ENCODE measurements at places on chromosomes 1 and 21.

DNA sequence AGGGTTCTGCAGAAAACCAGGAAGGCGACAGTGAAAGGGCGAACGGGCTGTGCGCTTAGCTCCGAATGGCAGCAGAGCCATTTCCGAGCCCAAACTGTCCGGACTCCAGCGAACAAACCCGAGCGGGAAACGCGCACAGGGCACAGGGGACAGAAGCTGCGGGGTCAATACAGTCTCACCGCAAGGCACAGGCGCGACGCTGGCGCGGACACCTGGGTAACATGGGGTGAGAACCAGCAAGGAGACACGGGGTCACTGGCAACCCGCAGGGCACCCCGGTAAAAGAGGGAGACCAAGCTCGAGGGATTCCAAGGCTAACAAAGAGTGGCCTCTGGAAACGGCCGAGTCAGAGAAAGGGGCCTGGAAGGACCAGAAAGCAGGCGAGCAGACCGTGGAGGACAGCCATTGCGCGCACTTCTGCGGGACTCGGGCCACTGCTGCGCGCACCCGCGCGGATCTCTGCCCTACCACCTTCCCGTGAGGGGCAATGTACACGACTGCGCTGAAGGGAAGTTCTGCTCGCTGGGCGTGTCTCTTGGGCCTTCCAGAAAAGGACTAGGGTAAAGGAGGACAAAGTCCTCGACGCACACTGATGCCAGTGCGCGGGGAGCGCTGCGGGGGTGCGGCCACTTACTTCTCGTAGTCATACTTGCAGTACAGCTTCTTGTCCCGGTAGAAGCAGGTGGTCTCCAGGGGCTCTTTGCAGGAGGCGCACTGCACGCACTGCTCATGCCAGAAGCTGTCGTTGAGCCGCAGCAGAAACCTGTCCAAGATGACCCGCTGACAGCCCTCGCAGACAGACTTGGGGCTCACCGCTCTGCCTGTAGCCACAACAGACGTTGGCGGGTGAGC, 3.8 kb downstream of the LMX1A start:
- no peak for DNase-seq

- no peak for DNase-seq
These were observed 477 bp downstream of the SNAP47 start for GRCh38 chr1:227735539-227736285.

GRCh38 chr1:224559981-224560728, 56.0 kb upstream of the CNIH3 start:
- DNase-seq = no peak

- DNase-seq = no peak
These were observed 10.9 kb downstream of the RNF11 start for GRCh38 chr1:51247022-51247421.

- DNase-seq = no peak
These were observed 165.4 kb downstream of the LMX1A start for GRCh38 chr1:165191087-165191486.

DNA sequence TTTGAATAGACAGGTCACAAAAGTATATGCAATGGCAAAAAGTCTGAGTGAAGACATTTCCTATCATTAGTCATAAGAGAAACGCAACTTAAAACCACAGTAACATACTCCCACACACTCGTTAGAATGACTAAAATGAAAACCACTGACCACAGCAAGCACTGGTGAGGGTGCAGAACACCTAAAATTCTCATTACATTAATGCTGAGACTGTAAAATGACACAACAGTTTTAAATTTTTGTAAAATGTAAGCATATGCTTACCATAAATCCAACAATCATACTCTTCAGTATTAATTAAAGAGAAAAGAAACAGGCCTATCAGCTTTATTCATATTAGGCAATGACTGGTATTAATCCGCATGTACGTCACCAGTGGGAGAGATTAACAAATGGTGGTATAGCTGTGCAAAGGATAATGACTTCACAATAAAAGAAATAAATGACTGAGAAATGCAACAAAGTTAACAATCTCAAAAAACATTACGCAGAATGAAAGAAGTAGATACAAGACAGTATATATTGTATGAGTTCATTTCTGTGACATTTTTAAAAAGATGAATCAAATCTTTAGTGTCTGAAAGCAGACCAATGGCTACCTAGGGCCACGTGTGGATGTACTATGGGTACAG, 253.5 kb downstream of the AKT3 start:
- DNase-seq = no peak

DNA sequence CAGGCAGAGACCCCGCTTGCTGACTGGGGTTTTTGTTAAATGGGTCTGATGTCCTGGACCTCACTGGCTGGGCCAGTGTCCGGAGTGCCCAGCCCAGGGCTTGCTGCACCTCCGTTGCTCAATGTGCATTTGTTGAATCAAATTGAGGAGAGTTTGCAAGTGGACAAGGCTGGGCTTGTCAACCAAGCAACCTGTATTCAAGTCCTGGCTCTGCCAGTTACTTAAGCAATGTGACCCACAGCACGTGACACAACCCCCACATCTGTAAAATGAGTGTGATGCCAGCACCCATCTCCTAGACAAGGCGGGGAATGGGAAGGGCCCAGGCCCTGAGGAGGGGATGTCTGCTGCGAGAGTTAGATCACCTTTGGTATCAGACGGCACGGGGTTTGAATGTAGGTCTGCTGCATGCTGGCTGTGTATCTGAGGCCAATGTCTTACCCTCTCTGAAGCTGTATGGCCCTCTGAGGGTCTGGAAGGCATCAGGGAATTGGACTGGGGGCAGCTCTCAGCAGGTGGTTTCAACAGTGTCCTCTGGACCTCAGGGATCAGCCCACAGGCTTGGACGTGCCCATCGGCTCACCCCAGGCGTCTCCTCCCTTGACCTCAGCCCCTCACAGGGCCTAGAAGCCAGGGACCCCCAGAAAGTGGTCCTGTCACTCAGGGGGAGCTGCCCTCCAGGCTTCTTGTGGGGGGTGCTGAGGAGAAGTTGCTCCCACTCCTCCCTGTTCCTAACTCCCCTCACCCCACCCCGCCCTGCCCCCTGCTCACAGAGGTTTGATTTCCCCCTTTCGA, 51.0 kb upstream of the RUNX3 start:
- DNase-seq = no peak

- peak; percentile 59 for DNase-seq
These were observed 5.1 kb upstream of the CAPN8 start for GRCh38 chr1:223670458-223671159.

DNA sequence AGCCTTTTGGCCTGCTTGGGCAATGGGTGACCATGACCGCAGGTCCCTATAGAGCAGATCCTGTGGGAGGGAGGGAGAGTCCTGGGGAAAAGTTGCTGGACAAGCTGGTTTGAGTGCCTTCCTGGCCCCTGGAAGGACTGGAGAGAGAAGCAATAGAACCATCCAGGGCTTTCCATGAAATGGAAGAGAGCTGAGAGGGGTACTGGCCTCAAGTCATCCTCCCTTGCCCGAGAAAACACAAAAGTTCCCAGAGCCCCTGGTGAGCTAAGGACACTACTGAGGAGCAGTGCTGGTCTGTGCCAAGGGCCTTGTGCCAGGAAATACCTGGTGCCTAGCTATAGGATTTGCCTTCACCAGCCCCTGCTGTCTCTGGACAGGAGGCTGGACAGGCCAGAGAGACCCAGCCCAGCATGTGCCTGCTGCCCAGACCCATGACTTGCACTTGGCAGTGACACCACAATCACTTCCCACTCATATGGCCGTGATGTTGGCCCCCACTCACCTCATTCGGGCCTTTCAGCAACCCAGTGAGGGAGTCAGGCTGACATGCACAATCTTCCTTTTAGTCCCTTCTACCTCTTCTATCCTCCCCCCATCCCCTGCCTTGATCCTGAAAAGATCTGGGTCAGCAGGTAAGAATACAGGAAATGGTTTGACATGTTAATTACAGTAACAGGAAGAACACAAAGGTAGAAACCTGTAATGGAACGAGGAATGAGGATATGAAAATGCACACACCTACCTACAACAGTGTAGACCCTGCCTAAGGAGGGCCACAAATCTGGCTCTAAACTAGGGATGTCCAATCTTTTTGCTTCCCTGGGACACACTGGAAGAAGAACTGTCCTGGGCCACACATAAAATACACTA, 7.0 kb downstream of the SH3BP5L start:
- DNase-seq = no peak

DNA sequence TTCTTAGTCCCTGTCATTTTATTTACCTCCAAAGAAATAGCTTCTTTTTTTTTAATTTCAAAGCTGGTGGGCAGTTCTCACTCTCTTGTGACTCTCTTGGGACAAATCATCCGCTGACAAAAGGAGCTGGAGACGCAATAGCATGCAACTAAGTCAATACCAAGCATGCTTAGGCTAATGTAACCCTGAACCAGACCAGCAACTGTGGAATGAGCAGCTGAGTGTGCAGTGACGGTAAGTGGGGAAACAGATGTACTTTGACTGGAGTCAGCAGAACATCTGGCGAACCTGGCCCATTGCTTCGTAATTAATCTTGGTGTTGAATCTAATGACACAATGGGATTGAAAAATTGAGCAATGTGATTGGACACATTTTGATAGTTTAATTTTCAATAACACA, 280.7 kb upstream of the PLXNA2 start:
- DNase-seq = no peak

- peak; percentile 78 for DNase-seq
These were observed 513 bp downstream of the MGST3 start for GRCh38 chr1:165631342-165632151.

DNA sequence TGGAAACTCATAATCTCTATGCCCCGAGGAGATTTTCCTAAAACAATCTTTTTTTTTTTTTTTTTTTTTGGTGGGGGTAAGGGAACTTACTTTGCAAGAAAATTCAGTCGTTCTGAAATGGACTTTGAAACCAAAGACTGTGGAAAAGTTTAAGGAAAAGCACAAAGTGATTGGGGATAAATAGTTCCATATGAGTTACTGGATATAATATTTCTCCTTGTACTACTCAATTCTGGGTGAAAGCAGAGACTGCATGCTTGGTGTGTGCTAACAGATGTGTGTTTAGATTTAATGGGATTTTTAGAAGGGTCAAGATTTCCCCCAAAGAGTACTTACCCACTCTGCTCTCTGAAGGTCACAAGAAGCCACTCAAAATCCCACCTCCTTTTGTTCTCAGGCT, 204.9 kb upstream of the USP24 start:
- no peak for DNase-seq

DNA sequence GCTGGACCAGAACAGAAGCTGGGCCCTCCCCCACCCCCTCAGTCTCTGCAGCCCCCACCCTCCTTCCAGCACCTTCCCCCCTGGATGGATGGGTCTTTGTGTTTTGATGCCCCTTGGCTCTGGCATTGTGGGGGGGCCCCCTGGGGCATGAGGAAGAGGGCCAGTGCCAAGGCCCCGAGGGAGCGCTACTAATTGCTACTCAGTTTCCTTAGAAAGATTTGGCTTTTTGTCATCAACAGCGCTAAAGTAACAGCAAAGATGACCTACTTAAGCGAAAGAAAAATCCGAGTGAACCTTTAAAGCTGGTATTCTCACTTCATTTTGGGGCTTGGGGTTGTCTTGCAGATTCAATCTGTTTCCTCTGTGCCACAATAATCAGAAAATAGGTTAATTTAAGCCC, 63.5 kb downstream of the SKI start:
- no peak for DNase-seq

DNA sequence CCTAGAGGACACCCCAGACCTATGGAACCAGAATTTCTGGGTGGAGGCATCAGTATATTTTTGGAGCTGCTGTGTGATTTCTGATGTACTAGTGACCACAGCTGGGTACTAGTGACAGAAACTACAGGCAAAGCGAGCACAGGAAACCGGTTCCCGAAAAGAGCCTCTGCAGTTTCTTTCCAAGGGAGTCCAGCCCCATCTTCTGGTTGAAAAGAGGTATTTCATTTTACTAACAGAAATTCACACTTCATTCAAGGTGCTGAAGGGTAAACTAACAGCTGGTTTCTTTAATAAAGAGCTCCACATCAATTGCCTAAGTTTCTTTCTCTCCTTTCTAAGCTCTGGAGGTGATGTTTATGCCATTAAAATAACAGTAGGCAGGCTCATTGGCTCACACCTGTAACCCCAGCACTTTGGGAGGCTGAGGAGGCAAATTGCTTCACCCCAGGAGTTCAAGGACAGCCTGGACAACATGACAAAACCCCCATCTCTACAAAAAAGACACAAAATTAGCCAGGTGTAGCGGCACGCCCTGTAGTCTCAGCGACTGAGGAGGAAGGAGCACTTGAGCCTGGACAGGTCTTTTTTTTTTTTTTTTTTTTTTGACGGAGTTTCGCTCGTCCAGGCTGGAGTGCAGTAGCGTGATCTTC, 22.0 kb downstream of the THAP3 start:
- peak; percentile 46 for DNase-seq

- DNase-seq = no peak
These were observed 27.5 kb upstream of the JUN start for GRCh38 chr1:58811303-58811702.

DNA sequence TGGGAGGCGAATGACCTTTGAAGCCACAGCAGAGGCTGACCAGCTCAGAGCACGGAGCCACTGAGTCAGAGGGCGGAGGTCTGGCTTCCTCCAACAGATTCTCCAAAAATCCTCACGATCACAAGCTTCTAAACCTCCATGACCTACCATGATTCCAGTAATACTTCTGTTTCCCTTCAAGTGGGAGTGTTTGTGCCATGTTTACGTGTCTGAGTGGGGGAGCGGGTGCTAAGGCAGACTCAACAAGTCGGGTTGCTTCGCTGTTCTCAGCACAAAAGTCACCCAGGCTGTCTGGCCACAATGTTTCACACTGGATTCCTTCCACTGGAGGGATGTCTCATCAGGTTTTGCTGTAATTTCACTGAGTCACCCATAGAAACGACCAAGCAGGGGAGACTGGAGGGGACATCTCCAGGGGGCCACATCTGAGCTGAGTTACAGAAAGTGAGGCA, 86.2 kb downstream of the SLC66A1 start:
- DNase-seq = no peak

DNA sequence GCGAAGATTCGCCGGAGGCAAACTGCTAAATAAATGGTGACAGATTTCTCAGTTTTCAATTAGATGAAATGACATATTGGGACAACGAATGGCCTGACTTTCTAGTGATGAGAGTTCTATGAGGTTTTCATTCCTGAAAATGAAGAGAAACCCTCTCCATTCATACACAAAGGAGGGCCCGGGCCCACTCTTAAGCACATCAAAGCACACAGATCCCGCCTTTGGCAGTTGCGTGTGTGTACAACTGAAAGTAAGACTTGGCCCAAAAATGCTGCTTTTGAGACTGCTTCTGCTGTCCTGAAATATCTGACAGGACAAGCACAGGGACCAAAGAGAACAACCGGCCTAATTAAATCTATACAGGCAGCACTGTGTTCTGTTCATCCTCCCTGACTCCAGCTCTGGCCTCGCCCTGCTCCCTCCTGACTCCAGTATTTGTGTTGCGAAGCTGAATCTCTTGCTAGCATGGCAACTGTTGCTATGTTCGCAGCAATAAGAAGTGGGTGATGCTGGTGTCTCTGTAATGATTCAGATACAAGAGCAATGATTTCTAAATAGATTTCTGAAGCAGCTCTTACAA, 7.4 kb downstream of the LRRC53 start:
- DNase-seq = no peak

DNA sequence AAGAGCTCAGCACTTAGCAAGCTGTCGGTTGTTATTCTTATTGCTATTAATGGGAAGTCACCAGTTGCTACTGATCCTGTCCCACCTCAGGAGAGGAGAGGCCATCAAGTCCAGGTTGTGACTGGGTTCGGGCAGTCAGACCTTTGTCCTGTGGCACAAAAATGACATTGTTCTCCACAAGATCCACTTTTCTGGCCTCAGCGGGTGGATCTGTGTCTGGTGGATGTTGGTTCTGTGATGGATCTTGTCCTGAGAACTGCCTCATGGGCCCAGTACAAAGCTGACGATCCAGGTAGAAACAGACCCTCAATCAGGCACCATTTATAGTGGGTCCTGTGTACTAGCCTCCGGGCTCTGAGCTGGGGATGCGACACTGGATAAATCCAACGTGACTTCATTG, 26.9 kb downstream of the TRIM67 start:
- DNase-seq = no peak

GRCh38 chr1:119338004-119338403, 30.6 kb upstream of the HAO2 start:
- DNase-seq = no peak
